AG08396 (cell line): ENCODE measurements at places on chromosomes 2 and 18.

GRCh38 chr2:237337586-237337985 lies 76.4 kb downstream of the COL6A3 start:
- no peak for DNase-seq

GRCh38 chr2:71715951-71716696 lies 262.8 kb downstream of the DYSF start:
- DNase-seq, result no peak

DNA sequence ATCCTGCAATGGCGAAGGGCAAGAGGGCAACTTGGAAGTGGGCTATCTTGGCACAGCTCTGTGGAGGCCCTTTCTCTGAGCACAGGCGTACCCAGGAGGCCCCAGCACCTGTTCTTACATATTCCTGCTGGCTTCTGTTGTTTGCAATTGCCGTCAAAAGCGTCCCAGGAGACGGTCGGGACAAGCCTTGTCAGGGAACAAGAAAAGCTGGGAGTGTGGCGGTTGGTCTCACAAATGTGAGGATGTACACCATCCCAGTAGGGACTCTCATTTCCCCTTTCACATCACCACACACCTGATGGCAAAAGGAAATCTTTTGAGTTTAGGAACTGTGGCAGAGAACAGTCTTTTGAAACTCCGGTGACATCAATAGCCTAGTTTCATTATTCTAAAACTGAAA lies 94.7 kb upstream of the EFEMP1 start:
- no peak for DNase-seq

DNA sequence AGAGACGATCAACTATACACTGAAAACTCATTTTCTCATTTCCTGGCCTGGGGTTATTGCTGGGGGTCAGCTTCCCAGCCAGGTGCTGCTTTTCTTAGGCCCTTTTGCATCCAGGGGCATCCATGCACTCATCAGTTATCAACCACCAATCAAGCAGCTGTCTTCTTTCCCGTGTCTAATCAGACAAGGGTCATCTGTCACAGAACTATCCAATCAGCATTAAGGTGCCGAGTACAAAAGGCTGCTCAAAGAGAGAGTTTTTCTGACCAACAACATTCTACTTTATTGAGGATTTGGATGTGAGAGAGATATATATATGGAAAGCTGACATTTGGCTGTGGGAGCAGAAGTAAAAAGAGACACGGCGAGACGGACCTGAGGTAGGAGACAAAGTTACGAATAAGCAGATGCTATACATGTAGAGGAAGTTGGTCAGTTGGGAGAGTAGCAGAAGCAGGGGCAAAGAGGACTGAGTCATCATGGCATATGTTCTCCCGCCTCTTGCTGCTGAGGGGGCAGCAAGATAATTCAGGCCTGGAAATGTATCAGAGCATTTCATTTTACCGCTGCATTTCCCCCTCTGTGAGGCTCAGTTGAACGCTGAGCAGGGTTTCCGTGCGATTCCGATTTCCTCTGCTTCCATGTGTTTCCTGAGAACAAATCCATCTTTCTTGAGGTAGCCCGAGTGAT lies 129.3 kb downstream of the NUP35 start:
- no peak for DNase-seq

GRCh38 chr18:2256577-2256976 lies 314.7 kb downstream of the METTL4 start:
- no peak for DNase-seq

GRCh38 chr2:233673896-233674295 lies 2.2 kb downstream of the UGT1A9 start:
- no peak for DNase-seq

GRCh38 chr2:118687698-118688097 lies 159.8 kb downstream of the EN1 start:
- no peak for DNase-seq

DNA sequence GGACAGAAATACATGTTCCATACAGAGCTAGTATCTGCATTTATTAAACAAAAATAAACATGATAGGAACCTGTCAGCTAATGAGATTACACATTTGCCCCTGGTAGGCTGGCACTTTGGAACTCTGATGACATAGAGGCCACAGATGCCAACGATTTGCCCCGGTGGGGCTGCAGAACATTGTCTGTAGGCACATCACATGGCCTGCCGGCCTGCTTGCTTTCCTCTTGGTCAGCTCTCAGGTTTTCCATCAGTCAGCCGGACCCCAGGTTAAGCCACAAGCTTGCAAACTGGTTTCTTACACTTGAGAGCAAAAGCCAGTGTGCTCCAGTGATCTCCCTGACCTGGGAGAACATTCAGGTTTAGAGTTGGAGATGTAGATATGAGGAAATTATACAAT lies 60.3 kb downstream of the CRACDL start:
- DNase-seq, result no peak

DNA sequence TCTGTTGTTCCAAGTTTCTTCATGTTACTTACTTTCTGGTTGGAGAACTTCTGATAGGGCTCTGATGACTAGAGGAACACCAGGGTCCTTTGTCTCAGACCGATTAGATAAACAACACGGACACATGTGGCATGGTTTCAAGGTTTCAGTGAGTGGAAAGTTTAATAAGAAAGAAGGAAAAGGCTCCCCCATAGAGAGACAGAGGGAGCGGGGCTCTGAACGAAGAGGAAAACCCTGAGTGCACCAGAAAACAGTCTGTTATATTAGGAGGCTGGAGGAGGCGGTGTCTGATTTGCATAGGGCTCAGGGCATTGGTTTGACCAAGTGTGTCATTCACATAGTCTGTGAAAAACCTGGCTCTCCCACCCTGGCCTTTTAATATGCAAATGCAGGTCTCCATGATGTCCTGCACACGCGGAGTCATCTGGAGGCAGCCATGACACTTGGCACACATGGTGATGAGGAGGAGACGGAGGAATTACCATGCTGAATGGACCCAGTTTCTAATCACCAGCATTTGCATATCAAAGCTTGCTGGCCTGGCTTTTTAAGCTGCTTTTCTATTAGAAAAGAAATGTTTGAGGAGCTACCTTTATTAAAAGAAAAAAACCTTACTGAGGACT lies 94.2 kb downstream of the PTPN4 start:
- DNase-seq, result no peak

DNA sequence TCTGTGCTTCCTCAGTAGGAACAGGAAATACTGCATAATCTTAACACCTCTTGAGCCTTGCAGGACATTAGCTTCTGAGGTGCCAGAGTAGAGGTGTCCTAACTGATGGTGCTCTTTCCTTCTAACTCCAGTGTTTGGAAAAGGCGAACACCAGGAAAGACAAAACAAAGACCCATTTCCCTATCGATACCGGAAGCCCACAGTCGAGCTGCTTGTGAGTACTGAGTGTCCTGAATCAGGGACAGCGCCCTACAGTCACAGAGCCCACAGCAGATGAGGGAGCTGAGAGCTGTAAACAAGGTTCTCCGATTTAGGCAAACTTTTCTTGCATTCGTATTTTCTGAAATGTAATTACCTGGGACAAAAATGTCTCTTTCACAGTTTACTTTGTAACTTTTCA lies 50.7 kb downstream of the SLC14A2 start:
- DNase-seq, result no peak

GRCh38 chr2:45986509-45986908 lies 310.7 kb upstream of the EPAS1 start:
- no peak for DNase-seq
